ENCODE measurements at places on chromosomes 5 and 9.

GRCh38 chr5:75412111-75412990 is 75.3 kb downstream of the HMGCR start:
- DNase-seq: peak; percentile 44

GRCh38 chr9:16705111-16705604 is 165.3 kb downstream of the BNC2 start:
- DNase-seq: peak; percentile 92

DNA sequence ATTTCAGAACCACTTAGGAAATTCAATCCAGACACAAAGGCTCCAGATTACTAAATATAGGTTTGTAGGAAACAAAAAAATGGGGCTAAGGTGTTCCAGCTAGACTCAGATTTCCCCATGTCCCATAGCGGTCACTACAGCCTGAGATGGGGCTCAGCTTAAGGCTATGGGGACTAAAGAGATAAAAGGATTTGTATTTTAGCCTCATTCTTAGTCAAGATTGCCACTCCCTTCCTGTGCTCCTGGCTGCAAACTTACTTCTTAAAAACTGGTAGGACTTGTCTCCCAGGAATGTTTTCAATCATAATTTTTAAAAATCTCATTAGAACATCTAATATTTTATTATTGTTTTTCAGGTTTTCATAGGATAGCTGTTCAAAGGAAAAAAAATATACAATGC is 253.8 kb upstream of the DAB2 start:
- no peak for DNase-seq

- DNase-seq: no peak
Observed at GRCh38 chr9:31248156-31248555, 1136.3 kb upstream of the ACO1 start.

DNA sequence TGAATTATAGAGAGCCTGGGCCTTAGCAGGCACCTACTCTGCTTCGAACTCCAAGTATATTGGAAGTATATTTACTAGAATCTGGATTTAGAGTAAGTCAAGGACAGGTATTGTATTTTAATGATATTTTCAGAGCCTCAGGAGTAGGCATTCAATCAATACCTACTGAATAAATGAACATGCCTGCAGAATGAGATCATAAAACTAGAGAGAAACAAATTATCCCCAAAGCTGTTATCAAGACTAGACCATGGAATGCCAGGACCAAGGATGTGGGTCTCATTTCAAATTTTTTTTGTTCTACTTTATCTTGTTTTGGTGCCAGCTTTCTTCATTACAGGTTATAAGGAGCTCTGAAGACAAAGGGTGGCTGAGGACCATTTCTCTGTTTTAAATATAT is 66.0 kb downstream of the GDNF start:
- DNase-seq: no peak

- DNase-seq: peak; percentile 92
Observed at GRCh38 chr9:97923529-97924108, 1.3 kb upstream of the TRMO start.

DNA sequence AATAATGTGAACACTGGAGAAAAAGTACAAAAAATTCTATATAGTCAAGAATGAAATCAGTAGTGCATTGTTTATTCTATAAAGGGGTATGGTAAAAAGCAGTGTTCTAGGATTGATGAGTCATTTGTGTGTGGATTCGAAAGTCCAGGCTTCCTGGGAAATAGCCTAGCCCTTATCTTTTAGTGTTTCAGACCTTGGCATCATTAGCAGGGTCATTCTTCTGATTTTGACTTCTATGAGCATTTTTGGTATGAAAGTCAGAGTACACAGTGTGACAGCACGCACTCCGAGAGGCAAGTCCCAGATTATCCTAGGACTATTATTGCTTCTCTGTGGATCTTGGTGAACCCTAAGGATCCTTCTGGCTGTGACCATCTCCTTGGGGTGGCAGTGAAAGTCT is 16.9 kb downstream of the PCSK5 start:
- DNase-seq: no peak

GRCh38 chr5:31623249-31623648 is 15.7 kb upstream of the PDZD2 start:
- DNase-seq: no peak

DNA sequence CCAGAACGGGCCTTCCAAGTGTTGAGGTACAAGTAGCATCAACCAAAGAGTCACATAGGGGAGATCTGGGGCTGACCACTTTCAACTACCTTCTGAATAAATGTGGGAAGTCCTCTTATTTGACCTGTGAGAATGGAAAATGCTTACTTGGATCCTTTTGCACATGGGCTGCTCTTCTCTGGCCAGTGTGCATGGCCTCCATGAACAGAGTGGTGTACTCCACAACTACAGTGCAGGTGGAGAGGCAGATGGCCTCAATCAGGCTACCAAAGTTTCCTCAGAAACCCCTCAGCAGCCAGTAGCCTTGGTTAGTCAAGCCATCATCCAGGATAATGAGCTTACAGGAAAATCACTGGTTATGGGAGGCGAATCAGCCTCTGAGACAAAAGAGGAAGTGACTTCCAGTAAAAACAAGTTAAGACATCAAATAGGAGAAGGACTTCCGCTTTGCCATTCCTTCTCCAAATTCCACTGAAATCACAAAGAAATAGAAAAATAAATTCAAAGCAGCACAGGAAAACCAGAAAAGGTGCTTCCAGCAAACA is 18.3 kb upstream of the FCHO2 start:
- no peak for DNase-seq

DNA sequence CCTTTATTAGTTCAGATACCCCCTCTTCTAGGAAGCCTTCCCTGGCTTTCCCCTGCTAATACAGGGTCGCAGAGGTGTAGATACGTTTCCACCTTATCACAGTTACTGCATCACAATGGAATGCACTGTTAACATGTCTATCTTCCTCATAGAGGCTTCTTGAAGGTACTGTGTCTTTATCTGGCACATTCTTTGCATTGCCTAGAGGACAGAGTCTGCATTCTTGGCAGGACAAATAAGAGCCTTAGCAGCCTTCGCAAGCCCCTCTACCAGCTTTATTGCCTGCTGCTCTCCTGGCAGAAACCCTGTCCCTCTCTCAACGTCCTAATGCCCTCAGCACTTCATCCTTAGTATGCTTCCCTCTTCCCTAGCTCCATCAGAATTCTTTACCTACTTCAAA is 31.6 kb downstream of the SLC1A3 start:
- no peak for DNase-seq

DNA sequence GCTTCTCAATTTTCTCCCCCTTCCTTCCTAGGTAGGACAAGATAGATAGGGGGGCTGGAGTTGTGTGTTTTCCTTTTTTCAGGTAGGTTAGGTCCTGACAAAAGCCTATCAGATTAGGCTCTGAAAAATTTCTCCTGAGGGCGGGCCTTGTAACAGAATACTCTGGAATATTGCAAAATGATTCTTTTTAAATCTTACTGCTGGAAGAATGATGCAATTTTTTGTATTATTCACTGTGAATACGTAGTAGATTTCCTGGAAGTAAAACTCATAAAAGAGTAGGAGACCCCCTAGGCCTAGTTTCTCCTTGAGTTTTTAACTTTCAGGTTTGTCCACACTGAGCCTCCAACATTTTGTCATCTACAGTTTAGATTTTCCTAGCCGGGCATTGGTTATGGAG is 1701.8 kb downstream of the EFNA5 start:
- no peak for DNase-seq

All from lung (tissue), 17 donors.